ENCODE measurements at places on chromosomes 5 and 9. TPM values are rescaled to one million over a fixed set of nuclear protein-coding genes. Genes with fewer than 3 reads are reported as not detected.

SLIT3 gene
- polyA plus RNA-seq, result 2.5 TPM

HRH2 gene
- polyA plus RNA-seq, result 34.6 TPM

NSG2 gene
- 0.44 TPM for polyA plus RNA-seq

TAS2R1 gene
- polyA plus RNA-seq, result not detected

HMGCS1 gene
- polyA plus RNA-seq, result 34.7 TPM

LTC4S gene
- polyA plus RNA-seq, result 13.8 TPM

DNA sequence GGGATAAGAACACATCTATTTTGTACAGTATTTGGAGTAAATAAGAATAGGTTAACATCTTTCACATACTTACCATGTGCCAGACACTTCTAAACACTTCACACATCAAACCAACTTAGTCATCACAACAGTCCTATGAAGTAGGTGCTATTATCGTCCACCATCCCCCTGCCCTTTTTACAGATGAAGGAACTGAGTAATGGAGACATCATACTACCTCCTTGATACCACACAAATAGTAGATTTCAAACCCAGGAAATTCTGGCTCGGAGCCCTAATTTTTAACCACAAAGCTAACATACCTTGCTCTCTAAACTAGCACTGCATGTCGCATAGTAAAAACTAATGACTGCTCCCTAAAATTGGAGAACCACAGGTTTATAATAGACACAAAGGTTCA is 4.2 kb upstream of the ZNF366 start:
- peak overlapping the region; percentile 67 for H3K27ac ChIP-seq
- peaks cover 25% of the 10 kb centered on the region for H3K4me1 ChIP-seq
- no peak for DNase-seq
- H3K36me3 ChIP-seq, result no peaks in the 10 kb centered on the region
- H3K4me3 ChIP-seq, result no peak overlapping the region
- H3K27me3 ChIP-seq, result no peaks in the 10 kb centered on the region

- no peaks in the 10 kb centered on the region for H3K4me1 ChIP-seq
- no peaks in the 10 kb centered on the region for H3K36me3 ChIP-seq
- no peak overlapping the region for H3K27ac ChIP-seq
- H3K27me3 ChIP-seq, result no peaks in the 10 kb centered on the region
- DNase-seq, result no peak
Measured at GRCh38 chr9:4272126-4272525, 27.7 kb downstream of the GLIS3 start.

DNA sequence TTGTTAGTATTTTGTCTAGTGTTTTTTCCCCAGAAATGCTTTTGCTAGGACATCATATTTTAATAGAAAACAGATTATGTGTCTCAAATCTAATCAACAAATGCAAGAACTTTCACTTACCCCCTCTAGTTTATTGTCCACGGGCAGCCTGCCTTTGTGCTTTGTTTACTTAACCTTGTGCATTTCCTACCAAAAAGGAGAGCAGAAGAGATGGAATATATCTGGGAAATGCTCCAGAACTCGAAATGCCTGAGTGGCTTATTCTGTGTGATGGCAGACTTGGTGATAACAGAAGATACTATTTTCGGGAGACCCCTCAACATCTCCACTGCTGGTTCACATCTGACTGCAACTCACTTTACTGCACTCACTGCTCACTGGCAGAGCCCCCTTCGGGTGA is 33.3 kb upstream of the SPDL1 start:
- H3K4me1 ChIP-seq, result no peaks in the 10 kb centered on the region
- peaks cover 18% of the 10 kb centered on the region for H3K27me3 ChIP-seq
- H3K4me3 ChIP-seq, result no peak overlapping the region
- DNase-seq, result no peak
- H3K36me3 ChIP-seq, result no peaks in the 10 kb centered on the region

GRCh38 chr9:114869845-114870244 is 60.5 kb downstream of the TNFSF8 start:
- no peaks in the 10 kb centered on the region for H3K4me1 ChIP-seq
- no peaks in the 10 kb centered on the region for H3K36me3 ChIP-seq
- H3K27ac ChIP-seq, result no peak overlapping the region
- H3K4me3 ChIP-seq, result no peak overlapping the region
- no peak for DNase-seq
- no peaks in the 10 kb centered on the region for H3K27me3 ChIP-seq

DNA sequence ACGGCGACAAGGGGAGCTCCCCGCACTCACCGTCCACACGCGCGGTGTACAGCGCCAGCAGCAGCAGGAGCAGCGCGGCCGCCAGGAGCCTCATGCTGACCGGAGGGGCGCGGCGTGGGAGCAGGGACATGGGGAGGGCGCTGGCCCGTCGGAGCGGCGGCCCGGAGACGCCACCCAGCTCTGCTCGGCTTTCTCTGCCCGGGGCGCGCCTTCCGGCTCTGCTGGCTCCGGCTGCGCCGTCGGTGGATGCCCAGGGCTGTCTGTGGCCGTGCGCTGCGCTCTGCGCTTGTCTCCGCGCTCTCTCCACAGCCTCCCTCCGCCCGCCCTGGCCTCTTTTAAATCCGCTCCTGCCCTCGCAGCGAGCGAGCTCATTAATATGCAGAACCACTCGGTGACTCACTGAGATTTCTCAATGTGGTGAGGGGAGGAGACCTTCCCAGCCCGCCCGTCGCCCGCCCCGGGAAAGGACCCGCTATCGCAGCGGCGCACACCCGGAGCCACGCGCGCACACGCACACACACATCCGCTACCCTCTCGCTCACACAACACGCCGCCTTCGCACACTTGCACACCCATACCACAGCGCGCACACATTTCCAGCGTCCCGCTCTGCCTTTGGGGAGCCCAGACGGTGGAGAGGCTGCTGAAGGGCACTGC is at the start of gene CXCL14:
CXCL14 (minus strand) TSS at position 307 of the 657 bp plus-strand sequence; CDS start at position 94, 213 bp downstream.
- peak; percentile 43 for DNase-seq
- peak within 1 kb of the TSS; percentile 30 for H3K4me3 ChIP-seq
- H3K27ac ChIP-seq, result no peak within 1 kb of the TSS

DNA sequence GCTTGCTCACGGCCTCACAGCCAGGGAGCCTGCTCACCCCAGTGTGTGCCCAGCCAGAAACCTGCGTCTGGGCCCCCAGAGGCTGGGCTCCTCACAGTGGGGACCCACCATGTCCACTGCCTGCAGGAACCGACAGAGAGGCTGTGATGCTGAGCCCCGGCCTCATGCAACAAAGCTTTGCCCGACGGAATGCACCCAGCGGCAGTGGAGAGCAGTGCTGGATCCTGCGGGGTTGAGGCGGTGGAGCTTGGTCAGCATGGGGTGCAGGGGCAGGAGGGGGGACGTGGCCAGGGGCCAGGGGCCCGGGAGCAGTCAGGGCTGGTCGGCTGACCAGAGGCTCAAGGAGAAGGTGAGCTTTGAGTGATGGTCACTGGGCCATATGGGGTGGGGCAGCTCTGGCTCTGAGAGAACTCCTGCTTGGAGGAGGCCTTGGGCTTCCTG is 7.7 kb upstream of the CEP72 start:
- H3K4me1 ChIP-seq, result no peaks in the 10 kb centered on the region
- H3K27me3 ChIP-seq, result no peaks in the 10 kb centered on the region
- peak; percentile 9 for DNase-seq
- H3K27ac ChIP-seq, result no peak overlapping the region
- H3K4me3 ChIP-seq, result no peak overlapping the region

GRCh38 chr9:31629292-31629691 is 755.2 kb upstream of the ACO1 start:
- no peak overlapping the region for H3K4me3 ChIP-seq
- H3K4me1 ChIP-seq, result no peaks in the 10 kb centered on the region
- no peaks in the 10 kb centered on the region for H3K36me3 ChIP-seq

DNA sequence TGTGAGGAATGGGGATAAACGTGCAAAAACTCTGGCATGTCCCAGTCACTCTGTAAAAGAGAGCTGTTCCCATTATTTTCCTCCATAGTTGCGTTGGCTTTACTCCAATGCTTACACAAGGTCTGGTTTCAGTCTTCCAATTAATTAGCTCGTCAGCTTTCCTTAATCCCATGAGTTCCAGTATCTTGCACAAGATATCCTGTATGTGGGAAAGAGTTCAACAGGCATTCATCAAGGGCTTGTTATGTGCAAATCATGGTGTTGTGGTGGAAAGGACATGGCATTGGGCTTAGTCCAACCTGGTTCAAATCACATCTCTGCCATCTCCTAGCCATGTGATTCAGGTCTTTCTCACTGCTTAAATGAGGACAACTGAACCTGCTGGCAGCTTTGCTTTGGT is 77.5 kb upstream of the PANK3 start:
- no peak overlapping the region for H3K27ac ChIP-seq
- DNase-seq, result no peak
- no peak overlapping the region for H3K4me3 ChIP-seq
- H3K4me1 ChIP-seq, result peaks cover 7% of the 10 kb centered on the region

- H3K27me3 ChIP-seq, result no peaks in the 10 kb centered on the region
- no peaks in the 10 kb centered on the region for H3K36me3 ChIP-seq
- no peak overlapping the region for H3K4me3 ChIP-seq
- H3K4me1 ChIP-seq, result no peaks in the 10 kb centered on the region
- no peak overlapping the region for H3K27ac ChIP-seq
- no peak for DNase-seq
Measured at GRCh38 chr5:175813943-175814630, 57.3 kb upstream of the CPLX2 start.

DNA sequence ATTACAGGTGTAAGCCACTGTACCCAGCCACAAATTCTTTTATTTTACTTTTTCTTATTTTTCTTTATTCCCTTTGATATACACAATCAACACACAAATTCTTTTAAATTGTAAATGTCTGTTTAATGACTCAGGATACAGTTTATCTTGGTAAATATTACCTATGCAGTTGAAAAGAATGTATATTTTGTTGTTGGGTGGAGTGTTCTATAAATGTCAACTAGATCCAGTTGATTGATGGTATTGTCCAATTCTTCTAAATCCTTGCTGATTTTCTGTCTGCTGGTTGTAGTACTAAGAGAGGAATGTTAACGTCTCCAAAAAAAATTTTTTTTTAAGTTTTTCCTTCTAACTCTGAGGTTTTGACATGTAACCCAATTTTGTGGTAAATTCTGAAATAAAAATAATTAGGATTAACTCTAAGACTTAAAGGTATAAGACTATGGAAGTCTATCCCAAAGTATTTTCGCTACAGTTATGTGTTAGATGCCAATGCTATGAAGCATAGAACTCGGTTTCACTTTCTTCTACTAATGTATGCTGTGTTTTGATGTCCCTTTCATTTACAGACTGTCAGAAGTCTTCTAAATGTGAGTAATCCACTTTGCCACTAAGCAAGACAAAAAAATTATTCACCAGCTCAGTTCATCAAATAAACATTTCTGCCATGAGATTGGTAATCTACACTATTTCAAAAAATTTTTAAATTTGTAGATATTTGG is 720.2 kb upstream of the C9orf72 start:
- no peak overlapping the region for H3K4me3 ChIP-seq
- H3K27me3 ChIP-seq, result no peaks in the 10 kb centered on the region
- H3K4me1 ChIP-seq, result no peaks in the 10 kb centered on the region
- no peaks in the 10 kb centered on the region for H3K36me3 ChIP-seq

GRCh38 chr5:6235726-6236125 is 142.6 kb downstream of the MED10 start:
- no peak overlapping the region for H3K27ac ChIP-seq
- H3K36me3 ChIP-seq, result no peaks in the 10 kb centered on the region
- H3K4me1 ChIP-seq, result no peaks in the 10 kb centered on the region
- no peak for DNase-seq
- H3K27me3 ChIP-seq, result no peaks in the 10 kb centered on the region

- no peak for DNase-seq
- peaks cover 69% of the 10 kb centered on the region for H3K4me1 ChIP-seq
- H3K27me3 ChIP-seq, result no peaks in the 10 kb centered on the region
- H3K4me3 ChIP-seq, result peak overlapping the region; percentile 77
Measured at GRCh38 chr5:36878392-36879082, 2.0 kb downstream of the NIPBL start.

DNA sequence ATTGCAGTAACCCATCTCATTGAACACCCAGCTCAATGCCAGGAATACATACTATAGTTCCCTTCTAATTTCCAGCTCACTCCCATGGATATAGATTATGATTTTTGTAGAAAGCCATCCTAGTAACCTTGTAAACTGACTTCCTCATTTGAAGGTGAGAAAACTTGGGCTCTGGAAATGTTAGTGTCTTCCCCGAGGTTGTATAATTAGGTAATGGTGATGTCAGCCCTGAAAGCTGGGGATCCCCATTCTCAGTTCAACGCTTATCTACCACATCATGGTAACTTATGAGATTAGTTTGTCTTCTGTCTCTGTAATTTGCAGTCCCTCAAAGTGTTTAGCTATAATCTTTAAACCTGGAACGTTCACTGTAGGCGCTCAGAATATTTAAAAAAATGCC is 34.6 kb upstream of the PTCH1 start:
- H3K27ac ChIP-seq, result no peak overlapping the region
- no peak for DNase-seq
- H3K36me3 ChIP-seq, result no peaks in the 10 kb centered on the region
- H3K4me3 ChIP-seq, result no peak overlapping the region
- no peaks in the 10 kb centered on the region for H3K27me3 ChIP-seq

- no peak overlapping the region for H3K4me3 ChIP-seq
- H3K4me1 ChIP-seq, result no peaks in the 10 kb centered on the region
- H3K27ac ChIP-seq, result no peak overlapping the region
- no peaks in the 10 kb centered on the region for H3K27me3 ChIP-seq
Measured at GRCh38 chr5:98843481-98843880, 70.0 kb downstream of the RGMB start.

Data from heart left ventricle (tissue), 16 donors.